ENCODE measurements at places on chromosomes 16 and 17. TPM values are rescaled to one million over a fixed set of nuclear protein-coding genes. Genes with fewer than 3 reads are reported as not detected.

The PPP1R1B gene
- not detected for polyA plus RNA-seq

The ZFHX3 gene
- polyA plus RNA-seq, result 1.6 TPM

The BCO1 gene
- not detected for polyA plus RNA-seq

The CDK5R1 gene
- polyA plus RNA-seq, result 3.8 TPM

The SEZ6 gene
- 1.3 TPM for polyA plus RNA-seq

The NHLRC4 gene
- polyA plus RNA-seq, result 4.5 TPM

The SMYD4 gene
- polyA plus RNA-seq, result 12.7 TPM

The ALDH3A1 gene
- polyA plus RNA-seq, result not detected

The WFIKKN1 gene
- not detected for polyA plus RNA-seq

The TMEM238L gene
- polyA plus RNA-seq, result not detected

The RAB37 gene
- polyA plus RNA-seq, result 76.5 TPM

The SPHK1 gene
- not detected for polyA plus RNA-seq

The SSTR5 gene
- polyA plus RNA-seq, result not detected

The RNFT1 gene
- 28.4 TPM for polyA plus RNA-seq

The HBM gene
- polyA plus RNA-seq, result not detected

The TPSD1 gene
- polyA plus RNA-seq, result not detected

The KRTAP17-1 gene
- not detected for polyA plus RNA-seq

The USP6 gene
- polyA plus RNA-seq, result 0.05 TPM

The SPATA20 gene
- 12.8 TPM for polyA plus RNA-seq

The PROCA1 gene
- polyA plus RNA-seq, result 2.7 TPM

The CA7 gene
- not detected for polyA plus RNA-seq

The GPRC5B gene
- not detected for polyA plus RNA-seq

The KCTD13 gene
- polyA plus RNA-seq, result 19.2 TPM

The PFN1 gene
- 1,903 TPM for polyA plus RNA-seq

The ALOX12 gene
- polyA plus RNA-seq, result 1.4 TPM

The ERAL1 gene
- 45.8 TPM for polyA plus RNA-seq

The SEPTIN1 gene
- polyA plus RNA-seq, result 161 TPM

The HOXB4 gene
- 0.14 TPM for polyA plus RNA-seq

The SPATA32 gene
- 0.34 TPM for polyA plus RNA-seq

The TOP2A gene
- not detected for polyA plus RNA-seq

The WNK4 gene
- not detected for polyA plus RNA-seq

The MYOCD gene
- polyA plus RNA-seq, result not detected

The SOX15 gene
- polyA plus RNA-seq, result not detected

The AANAT gene
- 1.1 TPM for polyA plus RNA-seq

The DOC2A gene
- not detected for polyA plus RNA-seq

The CYLD gene
- 78.2 TPM for polyA plus RNA-seq

The AHSP gene
- polyA plus RNA-seq, result not detected

The ZSCAN10 gene
- polyA plus RNA-seq, result not detected

The CDH8 gene
- polyA plus RNA-seq, result not detected
